ENCODE measurements at places on chromosomes 16 and 17.

GRCh38 chr17:72890711-72891110, 201.8 kb downstream of the SLC39A11 start:
- no peak for DNase-seq

DNA sequence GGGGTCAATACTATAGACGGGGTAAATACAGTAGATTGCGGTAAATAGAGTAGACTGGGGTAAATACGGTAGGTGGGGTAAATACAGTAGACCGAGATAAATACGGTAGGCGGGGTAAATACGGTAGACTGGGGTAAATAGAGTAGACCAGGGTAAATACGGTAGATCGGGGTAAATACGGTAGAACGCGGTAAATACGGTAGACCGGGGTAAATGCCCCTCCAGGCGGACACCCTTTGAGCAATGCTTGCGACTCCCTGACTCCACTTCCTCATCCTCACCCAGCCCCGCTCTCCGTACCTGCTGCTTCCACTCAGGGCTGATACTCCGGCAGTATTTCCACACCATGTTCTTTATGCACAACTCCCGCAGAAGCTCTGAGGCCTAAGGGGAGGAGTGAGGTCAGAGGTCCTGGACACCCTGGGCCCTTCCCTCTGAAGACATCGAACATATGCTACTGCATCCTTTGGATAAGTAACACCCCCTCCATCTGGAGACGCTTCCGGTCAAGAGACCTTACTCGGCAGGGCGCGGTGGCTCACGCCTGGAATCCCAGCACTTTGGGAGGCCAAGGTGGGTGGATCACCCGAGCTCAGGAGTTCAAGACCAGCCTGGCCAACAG, 13.3 kb upstream of the CRK start:
- DNase-seq: no peak

DNA sequence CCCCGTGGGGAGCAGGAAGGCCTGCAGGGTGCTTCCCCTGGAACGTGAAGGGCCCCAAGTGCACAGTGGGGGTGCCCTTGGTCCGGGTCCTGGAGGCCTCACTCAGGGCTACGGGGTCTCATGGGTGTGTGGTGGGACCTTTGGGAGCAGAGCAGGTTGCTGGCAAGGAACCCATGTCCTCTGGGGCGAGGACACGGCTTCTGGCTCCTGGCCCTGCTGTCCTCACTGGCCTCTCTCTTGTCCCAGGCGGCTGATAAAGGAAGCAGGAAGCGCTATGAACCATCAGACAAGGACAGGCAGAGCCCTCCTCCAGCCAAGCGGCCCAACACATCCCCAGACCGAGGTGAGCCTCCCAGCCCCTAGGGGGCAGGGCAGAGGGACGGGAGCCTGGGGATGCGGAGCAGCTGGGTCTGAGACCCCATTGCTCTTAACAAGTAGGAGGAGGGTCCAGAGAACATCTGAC, 9.8 kb upstream of the IL17C start:
- DNase-seq: no peak

GRCh38 chr16:6081320-6081976, 983.9 kb upstream of the EEF2KMT start:
- DNase-seq: no peak

- DNase-seq: peak; percentile 53
Measured at GRCh38 chr16:81645266-81645694, 133.8 kb upstream of the PLCG2 start.

DNA sequence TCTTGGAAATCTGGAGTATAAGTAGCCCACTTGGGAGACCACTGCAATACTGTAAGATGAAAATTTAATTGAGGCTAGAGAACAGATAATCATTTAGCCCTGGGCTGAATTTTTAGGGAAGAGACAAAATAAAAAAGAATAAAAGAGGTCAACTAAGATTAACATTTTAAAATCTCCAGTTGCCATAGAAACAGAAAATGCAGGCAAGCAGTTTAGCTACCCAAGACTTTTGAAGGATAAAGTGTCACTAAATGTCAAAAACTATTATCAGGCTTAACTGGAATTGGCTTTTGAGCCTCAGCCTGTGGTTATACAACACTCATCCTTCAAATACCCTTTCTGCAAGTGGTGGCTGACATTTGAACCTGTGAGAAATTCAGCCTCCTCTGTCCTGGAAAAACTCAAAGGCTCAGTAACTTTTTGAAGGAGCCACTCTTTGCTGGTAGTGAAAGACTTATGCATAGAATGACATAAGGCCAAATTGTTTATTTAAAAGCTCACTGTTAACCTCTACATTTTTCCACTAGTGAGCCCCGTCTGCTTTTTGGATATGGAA, 220.7 kb upstream of the KCNJ16 start:
- no peak for DNase-seq

- DNase-seq: no peak
Measured at GRCh38 chr16:27096375-27096774, 29.6 kb downstream of the C16orf82 start.

GRCh38 chr17:68353111-68353521, 61.8 kb downstream of the ARSG start:
- DNase-seq: no peak

- DNase-seq: no peak
Measured at GRCh38 chr16:3745751-3746355, 28.5 kb upstream of the TRAP1 start.

GRCh38 chr17:41498276-41498675, 7.1 kb downstream of the KRT13 start:
- no peak for DNase-seq

- DNase-seq: no peak
Measured at GRCh38 chr17:33335491-33336173, 42.5 kb upstream of the ASIC2 start.

DNA sequence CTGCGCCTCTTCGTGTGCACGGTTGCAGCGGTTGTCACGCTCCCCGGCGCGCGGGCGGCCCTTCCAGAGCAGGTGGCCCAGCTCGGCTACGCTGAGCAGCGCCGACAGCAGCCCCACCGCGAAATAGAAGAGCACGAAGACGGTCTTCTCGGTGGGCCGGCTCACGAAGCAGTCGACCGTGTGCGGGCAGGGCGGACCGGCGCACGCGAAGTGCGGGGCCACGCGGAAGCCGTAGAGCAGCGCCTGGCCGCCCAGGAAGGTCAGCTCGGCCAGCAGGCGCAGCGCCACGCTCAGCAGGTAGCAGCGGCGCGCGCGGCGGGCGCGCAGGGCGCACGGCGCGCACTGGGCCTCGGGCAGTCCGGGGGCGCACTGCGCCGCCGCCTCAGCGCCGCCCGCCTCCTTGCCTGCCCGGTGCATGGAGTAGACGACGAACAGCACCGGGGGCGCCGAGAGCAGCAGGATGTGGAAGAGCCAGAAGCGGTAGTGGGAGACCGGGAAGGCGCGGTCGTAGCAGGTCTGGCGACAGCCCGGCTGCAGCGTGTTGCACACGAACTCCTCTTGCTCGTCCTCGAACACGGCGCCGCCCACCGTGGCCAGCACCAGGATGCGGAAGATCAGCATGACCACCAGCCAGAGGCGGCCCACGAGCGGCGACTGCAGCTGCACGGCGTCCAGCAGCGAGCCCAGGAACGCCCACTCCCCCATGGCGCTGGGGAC, 1.3 kb downstream of the GJD3 start:
- no peak for DNase-seq

DNA sequence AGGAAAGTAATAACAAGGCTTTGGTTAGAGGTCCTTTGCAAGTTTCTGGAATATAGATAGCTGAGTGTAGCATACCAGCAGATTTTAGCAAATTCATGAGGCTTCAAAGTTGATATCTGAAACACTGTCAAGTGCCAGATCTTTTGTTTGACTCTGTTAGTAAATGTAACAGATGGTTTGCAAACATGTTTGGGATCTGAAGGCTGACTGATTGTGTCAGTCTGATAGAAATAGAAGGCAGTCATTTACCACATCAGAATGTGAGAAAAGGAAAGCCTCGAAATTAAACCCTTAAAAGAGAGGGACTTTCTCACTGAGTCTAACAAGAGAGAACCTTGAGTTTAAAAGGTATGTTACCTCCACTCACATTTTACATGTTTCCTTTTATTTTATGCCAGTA, 371.5 kb downstream of the KIF2B start:
- no peak for DNase-seq

DNA sequence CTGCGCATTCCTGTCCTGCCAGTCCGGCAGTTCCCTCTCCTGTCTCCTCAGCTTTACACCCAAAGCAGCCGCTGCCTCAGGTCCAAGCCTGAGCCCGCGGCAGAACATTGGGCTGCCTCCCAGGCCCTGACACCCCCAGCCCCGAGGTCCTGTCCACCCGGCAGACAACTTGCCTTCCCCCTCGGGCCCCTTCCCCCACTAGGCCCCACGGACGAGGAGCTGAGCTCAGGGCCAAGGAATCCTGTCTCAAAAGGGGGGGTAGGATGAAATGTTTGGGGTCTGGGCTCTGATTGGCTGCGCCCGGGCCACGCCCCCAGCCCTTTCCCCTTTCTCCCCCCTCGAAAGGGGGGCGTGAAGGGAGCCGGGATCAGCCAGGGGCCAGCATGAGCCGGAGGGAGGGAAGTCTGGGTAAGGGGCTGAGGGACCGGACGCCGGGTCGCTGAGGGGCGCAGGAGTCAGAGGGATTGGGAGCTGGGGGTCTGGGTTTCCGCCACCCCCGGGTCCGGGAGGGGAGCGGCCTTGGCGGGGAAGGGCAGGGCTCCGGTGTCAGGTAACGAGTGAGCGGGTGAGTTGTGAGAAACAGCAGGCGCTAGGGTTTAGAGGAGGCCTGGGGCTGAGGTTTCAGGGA, at the start of gene CTF1:
Gene CTF1, plus strand, starts transcription at position 354 of the 628 bp plus-strand sequence. Its CDS starts 30 bp downstream, at position 384.
- no peak for DNase-seq

GRCh38 chr17:35548208-35548810, 10.8 kb upstream of the SLFN12L start:
- no peak for DNase-seq

DNA sequence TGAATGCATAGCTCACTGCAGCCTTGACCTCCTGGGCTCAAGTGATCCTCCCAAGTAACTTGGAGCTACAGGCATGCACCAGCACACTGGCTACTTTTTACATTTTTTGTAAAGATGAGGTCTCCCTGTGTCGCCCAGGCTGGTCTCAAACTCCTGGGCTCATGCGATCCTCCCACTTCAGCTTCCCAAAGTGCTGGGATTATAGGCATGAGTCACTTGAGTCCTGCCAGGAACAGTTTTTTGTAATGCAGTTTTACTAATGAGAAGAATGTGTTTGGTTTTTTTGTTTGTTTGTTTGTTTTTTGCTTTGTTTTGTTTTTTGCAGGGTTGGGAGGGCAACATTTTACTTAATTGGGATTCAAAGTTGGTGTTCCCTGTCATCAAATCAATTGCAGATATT, 22.2 kb downstream of the SOST start:
- no peak for DNase-seq

DNA sequence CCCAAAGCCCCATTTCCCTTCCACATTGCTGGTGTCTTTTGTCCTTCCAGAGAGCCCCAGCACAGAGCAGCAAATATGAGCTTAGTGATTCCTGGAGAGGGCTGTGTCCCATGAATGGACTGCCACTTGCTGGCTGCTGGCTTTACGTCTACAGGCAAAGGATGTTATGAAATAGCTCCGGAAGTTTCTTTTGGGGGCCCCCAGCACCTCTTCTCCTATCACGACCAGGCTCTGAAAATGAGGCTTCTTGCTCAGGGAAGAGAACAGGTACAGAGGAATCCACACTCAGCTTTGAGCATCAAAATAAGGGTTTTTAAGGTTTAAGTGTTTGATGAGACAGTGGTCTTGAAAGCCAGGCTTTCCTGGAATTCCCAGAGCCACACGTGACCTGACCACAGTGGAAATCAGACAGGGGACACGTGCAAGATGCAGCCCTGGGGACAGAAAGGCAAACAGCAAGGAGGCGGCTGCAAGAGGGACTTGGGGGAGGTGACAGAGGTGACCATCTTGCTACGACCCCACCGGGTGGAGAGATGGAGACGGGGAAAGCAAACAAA, 58.1 kb downstream of the ZDHHC7 start:
- no peak for DNase-seq

DNA sequence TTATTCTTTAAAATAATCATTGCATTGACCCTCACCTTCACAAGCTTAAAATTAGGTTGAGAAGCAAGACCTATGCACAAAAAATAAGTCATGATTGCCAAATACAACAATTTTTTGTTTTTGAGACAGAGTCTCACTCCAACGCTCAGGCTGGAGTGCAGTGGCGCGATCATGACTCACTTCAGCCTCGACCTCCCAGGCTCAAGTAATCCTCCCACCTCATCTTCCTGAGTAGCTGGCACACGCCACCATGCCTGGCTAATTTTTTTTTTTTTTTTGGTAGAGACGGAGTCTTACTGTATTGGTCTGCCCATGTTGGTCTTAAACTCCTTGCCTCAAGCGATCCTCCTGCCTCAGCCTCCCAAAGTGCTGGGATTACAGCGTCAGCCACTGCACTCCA, 24.2 kb downstream of the ZNF652 start:
- no peak for DNase-seq

DNA sequence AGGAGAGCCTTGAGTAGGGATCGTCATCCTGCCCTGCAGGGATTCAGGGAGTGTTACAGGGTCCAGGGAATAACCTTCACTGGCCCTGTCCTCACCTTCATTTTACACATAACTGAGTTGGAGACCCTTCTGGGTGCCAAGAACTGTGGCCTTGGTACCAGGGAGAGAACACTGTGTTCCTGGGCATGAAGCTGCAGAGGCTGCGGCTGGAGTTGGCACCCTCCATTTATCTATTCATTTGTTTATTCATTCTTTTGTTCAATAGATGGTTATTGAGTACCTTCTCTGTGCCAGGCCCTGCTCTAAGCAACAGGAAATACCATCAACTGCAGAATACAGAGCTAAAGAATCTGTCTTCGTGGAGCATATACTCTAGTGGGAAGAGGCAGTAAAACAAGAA, 6.7 kb downstream of the ABCC3 start:
- no peak for DNase-seq

DNA sequence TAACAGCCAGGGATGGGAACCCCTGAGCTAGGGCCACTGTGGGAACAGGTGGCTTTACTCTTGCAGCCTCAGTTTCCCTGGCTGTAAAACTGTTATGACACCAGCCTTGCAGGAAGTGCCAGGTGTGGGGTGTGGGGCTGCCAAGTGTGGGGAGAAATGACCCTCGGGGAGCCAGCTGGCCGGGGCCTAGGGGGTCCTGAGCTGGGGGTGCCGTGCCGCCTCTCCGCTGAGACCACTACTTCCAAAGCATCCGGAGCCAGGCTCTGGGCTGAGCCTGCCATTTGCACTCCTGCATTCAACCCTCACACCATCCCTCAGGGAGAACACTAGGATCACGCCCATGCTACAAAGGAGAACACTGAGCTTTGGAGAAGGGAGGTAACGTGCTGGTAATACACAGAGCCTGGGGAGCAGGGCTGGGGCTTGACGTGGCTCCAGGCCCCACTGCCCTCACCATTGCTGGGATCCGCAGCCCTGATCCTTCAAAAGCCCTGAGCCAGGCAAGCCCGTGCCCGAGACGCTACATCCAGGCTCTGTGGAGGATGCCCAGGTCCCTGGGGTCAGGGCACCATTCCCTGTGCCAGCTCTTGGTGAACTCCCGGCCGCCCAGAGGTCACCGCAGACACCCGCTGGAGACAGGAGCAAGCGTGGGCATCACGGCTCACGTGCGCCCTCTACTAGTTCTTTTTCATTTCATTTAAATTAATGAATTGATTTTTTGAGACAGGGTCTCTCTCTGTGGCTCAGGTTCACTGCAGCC, 28.8 kb upstream of the GINS2 start:
- DNase-seq: peak; percentile 59
